Large intestine (tissue), 12 donors: ENCODE measurements at places on chromosomes 1 and 21.

DNA sequence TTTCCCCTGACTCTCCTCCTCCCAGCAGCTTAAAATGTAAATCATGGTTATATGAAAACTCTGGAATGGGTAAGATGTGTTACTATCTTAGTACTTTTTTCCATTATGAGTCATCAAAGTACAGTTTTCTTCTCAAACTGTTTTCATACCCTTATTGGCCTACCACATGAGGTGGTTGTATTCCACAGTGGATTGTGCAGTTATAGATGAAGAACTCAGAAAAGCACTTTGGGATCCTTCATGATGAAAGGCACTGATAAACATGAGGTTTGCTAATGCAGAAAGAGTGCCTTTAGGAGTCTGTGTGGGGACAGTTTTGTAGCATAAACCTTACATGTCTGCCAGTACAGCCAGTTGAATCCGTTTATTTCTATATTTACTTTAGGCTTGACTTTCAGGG, 32.0 kb upstream of the MYOCOS start:
- no peak overlapping the region for H3K4me3 ChIP-seq
- H3K27me3 ChIP-seq: no peaks in the 10 kb centered on the region
- H3K4me1 ChIP-seq: no peaks in the 10 kb centered on the region
- no peak for DNase-seq
- H3K36me3 ChIP-seq: peaks cover 65% of the 10 kb centered on the region
- H3K27ac ChIP-seq: no peak overlapping the region

DNA sequence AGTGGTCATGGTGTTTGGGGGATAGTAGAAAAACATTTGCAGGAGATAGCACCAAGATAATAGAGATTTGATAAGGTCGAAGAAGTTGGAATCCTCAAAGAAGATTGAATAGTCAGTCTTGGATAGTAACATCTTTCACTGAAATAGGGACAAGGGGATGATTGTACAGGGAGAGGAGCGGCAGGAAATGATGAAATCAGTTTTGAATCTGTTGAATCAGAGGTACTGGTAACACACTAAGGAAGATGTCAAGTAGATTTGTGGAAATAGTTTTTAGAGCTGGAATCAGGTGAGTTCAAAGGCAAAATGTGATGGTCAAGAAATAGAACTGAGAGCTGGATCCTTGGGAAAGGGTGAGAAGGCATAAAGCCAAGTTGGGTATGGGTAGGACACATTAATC, 26.5 kb downstream of the CAP1 start:
- H3K36me3 ChIP-seq: peaks cover 89% of the 10 kb centered on the region
- H3K4me1 ChIP-seq: no peaks in the 10 kb centered on the region
- no peak for DNase-seq
- H3K27me3 ChIP-seq: no peaks in the 10 kb centered on the region
- no peak overlapping the region for H3K4me3 ChIP-seq

- H3K4me3 ChIP-seq: no peak overlapping the region
- DNase-seq: no peak
- no peaks in the 10 kb centered on the region for H3K4me1 ChIP-seq
- H3K27me3 ChIP-seq: no peaks in the 10 kb centered on the region
- no peaks in the 10 kb centered on the region for H3K36me3 ChIP-seq
- no peak overlapping the region for H3K27ac ChIP-seq
Measured at GRCh38 chr21:35337573-35337972, 288.5 kb upstream of the RUNX1 start.

GRCh38 chr1:19563324-19564097, 78.2 kb upstream of the CAPZB start:
- peaks cover 3% of the 10 kb centered on the region for H3K4me1 ChIP-seq
- H3K36me3 ChIP-seq: no peaks in the 10 kb centered on the region
- no peaks in the 10 kb centered on the region for H3K27me3 ChIP-seq
- DNase-seq: peak; percentile 22

DNA sequence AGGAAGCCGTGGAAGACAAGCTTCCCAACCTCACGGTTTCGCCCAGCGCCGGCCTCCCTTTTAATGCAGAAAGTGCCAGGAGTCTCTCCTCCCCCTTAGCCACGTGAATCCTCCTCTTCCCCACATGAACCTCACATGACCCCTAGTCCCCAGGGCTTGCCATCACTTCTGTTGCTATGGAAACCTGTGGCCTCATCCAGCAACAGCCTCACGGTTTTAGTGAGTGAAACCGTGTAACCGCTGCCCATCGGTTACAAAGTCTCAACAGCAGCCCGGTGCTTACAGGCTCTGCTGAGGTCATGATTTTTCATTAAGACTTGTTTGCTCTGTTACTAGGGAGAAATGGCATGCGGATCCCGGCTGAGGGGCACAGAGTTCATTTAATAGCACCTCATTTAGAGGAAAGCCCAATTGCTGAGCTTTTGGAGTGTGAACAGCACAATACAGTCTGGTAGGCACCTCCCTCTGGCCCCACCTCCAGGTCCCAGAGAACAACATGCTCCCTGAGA, 143.2 kb upstream of the BACE2 start:
- no peaks in the 10 kb centered on the region for H3K4me1 ChIP-seq
- peak overlapping the region; percentile 38 for H3K27ac ChIP-seq

DNA sequence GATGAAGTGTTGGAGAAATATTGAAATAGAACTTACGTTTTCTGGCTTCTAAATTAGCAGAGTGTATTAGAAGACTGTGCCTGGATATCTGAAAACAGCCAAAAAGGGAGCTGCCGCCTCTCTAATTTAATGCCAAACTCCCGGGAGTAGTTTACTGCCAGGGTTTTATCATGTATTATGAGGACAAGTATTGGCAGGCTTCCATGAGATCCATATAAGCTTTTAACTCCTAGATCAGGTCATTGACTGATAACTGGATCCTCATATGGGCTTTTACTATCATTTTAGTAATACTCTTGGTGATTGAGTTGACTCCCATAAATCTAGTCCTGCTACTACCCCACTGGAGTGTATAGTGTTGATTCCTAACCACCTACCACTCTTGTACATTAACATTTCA, 178.4 kb upstream of the CXADR start:
- no peak overlapping the region for H3K4me3 ChIP-seq
- no peak overlapping the region for H3K27ac ChIP-seq
- DNase-seq: no peak

DNA sequence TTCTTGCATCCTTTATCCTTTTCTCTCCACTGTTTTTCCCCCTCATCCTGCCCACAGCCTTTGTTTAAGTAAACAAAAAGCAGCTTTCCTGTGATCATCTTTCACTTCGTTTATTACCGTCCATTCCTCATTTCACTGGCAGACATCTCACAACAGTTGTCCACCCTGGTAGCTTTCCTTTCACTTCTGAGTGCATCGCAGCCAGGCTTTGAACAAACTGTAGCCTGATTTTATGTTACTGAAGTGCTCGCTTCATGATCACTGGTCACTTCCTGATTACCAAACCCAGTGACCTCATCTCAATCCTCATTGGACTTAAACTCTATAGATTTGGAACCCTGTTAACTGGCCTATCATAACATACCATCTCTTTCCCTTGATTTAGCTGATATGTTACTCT, 67.7 kb downstream of the SDCCAG8 start:
- peaks cover 2% of the 10 kb centered on the region for H3K36me3 ChIP-seq
- H3K27ac ChIP-seq: no peak overlapping the region
- DNase-seq: no peak

DNA sequence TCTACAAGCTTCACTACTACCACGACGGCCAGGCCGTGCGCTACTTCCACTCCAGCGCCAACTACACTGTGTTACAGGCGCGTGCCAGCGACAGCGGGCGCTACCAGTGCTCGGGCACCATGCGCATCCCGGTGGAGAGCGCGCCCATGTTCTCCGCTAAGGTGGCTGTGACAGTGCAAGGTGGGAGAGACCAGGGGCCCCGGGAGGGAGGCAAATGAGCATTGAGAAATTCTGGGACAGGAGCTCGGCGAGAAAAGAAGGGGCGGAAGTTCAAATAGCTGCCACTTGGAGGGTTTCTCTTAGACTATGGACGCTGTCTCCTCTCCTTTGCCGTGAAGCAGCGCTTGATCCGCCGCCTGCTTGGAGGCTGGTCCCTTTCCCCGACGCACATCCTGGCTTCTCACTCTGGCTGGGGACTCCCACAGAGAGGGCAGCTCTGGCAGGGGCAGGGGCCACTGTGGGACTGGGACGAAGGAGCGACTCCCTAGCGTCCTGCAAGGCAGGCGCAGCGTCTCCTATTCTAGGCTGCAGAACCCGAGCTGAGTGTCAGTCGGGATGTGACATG, 4.6 kb downstream of the FCRLB start:
- peak overlapping the region; percentile 70 for H3K4me3 ChIP-seq
- peak overlapping the region; percentile 57 for H3K27ac ChIP-seq
- H3K4me1 ChIP-seq: peaks cover 4% of the 10 kb centered on the region
- H3K36me3 ChIP-seq: no peaks in the 10 kb centered on the region

GRCh38 chr1:53069663-53070327, 7.8 kb downstream of the PODN start:
- H3K4me3 ChIP-seq: no peak overlapping the region
- H3K4me1 ChIP-seq: no peaks in the 10 kb centered on the region
- H3K36me3 ChIP-seq: no peaks in the 10 kb centered on the region
- no peak overlapping the region for H3K27ac ChIP-seq
- DNase-seq: no peak

GRCh38 chr1:150365941-150366340, 2.0 kb downstream of the RPRD2 start:
- H3K27me3 ChIP-seq: no peaks in the 10 kb centered on the region
- peak overlapping the region; percentile 73 for H3K4me3 ChIP-seq
- H3K36me3 ChIP-seq: no peaks in the 10 kb centered on the region
- DNase-seq: peak; percentile 24

DNA sequence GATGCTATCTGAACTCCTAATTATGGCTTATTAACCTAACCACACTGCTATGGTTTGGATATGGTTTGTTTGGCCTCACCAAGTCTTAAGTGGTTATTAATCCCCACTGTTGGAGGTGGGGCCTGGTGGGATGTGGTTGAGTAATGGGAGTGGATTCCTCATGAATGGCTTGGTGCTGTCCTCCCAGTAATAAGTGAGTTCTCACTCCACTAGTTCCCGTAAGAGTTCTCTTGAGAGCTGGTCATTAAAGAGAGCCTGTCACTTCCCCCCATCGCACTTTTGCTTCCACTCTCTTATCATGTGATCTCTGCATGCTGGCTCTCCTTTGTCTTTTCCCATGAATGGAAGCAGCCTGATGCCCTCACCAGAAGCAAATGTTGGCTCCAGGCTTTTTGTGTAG, 328.8 kb downstream of the PLA2G4A start:
- no peak overlapping the region for H3K27ac ChIP-seq
- H3K36me3 ChIP-seq: no peaks in the 10 kb centered on the region
- H3K4me3 ChIP-seq: no peak overlapping the region
- H3K27me3 ChIP-seq: no peaks in the 10 kb centered on the region
- no peaks in the 10 kb centered on the region for H3K4me1 ChIP-seq

DNA sequence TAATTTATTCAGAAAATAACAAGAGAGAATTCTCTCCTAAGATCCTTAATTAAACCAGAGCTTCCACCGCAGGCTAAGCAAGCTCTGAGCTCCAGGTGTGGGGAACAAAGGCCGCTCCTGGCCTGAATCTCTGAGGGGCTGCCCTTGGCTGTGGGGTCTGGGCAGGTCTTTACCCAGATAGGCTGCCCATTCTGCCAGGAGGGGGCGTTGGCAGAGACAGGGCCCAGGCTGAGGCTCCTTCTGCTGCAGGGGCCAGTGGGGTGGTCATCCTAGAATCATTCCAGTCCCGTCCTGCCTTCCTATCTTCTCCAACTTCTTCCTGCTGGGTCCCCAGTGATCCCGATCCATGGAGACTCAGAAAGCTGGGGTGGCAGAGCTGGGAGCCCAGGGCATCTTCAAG, 82.9 kb upstream of the POU3F1 start:
- H3K4me3 ChIP-seq: no peak overlapping the region
- peaks cover 39% of the 10 kb centered on the region for H3K27me3 ChIP-seq
- H3K4me1 ChIP-seq: no peaks in the 10 kb centered on the region

DNA sequence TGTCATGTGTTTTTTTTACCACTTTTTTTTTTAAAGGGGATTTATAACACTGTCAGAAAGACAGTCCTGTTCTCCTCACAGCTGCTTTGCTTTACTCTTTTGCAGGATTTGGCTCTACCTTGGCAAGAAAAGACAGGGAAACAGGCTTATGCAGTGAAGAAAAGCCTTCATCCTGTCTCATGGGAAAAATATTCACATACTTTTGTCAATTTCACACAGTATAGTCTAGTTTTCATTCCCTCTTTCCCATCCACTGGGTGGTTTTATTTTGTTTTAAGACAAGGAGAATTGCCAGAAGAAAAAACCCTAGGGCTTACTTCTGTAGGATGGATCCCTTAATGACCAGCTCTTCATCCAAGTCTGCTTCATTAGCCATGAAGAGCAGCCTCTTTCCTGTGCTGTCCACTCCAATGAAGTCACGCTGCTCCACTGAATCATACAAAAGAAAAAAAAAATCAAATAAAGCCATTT, 60.0 kb downstream of the EIF2B3 start:
- H3K4me1 ChIP-seq: no peaks in the 10 kb centered on the region
- DNase-seq: no peak
- H3K27me3 ChIP-seq: no peaks in the 10 kb centered on the region
- H3K4me3 ChIP-seq: no peak overlapping the region

DNA sequence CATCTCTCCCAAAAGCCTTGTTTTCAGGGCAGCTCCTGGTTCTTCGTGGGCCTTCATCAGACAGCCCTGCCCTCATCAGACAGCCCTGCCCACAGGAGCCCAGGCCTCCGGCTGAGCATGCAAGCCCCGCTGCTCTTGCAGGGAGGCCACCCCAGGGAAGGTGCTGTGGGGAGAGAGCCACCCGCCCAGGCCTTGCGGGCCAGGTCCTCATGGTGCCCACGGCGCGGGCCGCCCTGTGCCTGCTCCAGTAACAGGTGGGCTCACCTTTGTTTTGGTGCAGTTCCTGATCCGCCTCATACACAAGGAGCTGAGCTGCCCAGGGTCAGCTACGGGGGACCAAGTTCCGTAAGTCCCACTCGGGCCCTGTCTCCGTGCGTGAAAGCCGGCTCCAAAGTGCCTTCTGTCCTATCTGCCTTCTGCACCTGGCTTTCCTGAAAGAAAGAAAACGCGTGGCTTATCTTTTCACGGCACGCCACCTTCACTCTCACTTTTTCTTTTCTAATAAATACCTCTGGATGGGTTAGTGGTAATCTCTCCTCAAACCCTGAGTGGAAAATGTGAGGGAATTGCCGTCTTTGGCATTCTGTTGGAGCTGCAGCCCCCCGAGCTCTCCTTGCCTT, 65.9 kb downstream of the SLC37A1 start:
- DNase-seq: no peak
- H3K27ac ChIP-seq: no peak overlapping the region
- H3K36me3 ChIP-seq: peaks cover 34% of the 10 kb centered on the region
- H3K4me3 ChIP-seq: no peak overlapping the region
- no peaks in the 10 kb centered on the region for H3K4me1 ChIP-seq
- no peaks in the 10 kb centered on the region for H3K27me3 ChIP-seq

DNA sequence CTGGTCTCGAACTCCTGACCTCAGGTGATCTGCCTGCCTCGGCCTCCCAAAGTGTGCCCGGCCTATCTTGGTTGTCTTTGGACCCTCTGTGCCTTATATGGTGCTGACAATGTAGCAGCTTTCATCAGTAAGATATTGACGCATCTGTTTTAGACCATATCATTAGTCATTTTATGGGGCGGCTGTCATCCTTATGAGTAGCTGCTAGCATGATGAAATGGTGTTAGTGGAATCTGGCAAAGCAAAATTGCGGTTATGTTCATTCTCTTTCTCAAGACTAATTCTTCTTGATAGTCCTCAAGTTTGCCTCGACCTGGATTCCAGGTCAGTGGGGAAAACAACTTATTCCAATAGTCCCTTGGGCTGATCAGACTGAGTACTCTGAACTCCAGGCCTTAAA, 199.9 kb downstream of the PRDM2 start:
- peaks cover 2% of the 10 kb centered on the region for H3K4me1 ChIP-seq
- no peak overlapping the region for H3K27ac ChIP-seq
- no peak overlapping the region for H3K4me3 ChIP-seq
- H3K27me3 ChIP-seq: no peaks in the 10 kb centered on the region
